HCT116 (cell line): ENCODE measurements at places on chromosomes 2 and 18. TPM values are rescaled to one million over a fixed set of nuclear protein-coding genes. Genes with fewer than 3 reads are reported as not detected.

CYP27A1 gene
- 1.6 TPM for total RNA-seq

COLEC11 gene
- total RNA-seq = 0.15 TPM

LOXHD1 gene
- not detected for total RNA-seq

IL36G gene
- not detected for total RNA-seq

CCL20 gene
- total RNA-seq = 0.30 TPM

RMC1 gene
- 38.4 TPM for total RNA-seq

PARD3B gene
- total RNA-seq = 2.0 TPM

CNTNAP5 gene
- total RNA-seq = not detected

RMND5A gene
- total RNA-seq = 32.4 TPM

OSR1 gene
- total RNA-seq = 2.6 TPM

GRP gene
- not detected for total RNA-seq

DOCK10 gene
- total RNA-seq = 0.54 TPM

NT5C1B gene
- total RNA-seq = not detected

CXCR1 gene
- not detected for total RNA-seq

GPR55 gene
- not detected for total RNA-seq

C2orf80 gene
- total RNA-seq = not detected

DARS1 gene
- 94.8 TPM for total RNA-seq

MOGAT1 gene
- total RNA-seq = 0.22 TPM

TOGARAM2 gene
- total RNA-seq = 0.76 TPM

SCN9A gene
- 0.07 TPM for total RNA-seq

GPAT2 gene
- total RNA-seq = 54.2 TPM

TUBA3E gene
- not detected for total RNA-seq

RIT2 gene
- not detected for total RNA-seq

SLC4A5 gene
- 0.91 TPM for total RNA-seq

GREB1 gene
- total RNA-seq = 6.2 TPM

HSBP1L1 gene
- total RNA-seq = 41.4 TPM

COMMD1 gene
- 16.1 TPM for total RNA-seq

ANO7 gene
- 0.84 TPM for total RNA-seq

CCDC74B gene
- total RNA-seq = 3.2 TPM

SERPINB4 gene
- total RNA-seq = not detected

PIEZO2 gene
- total RNA-seq = 0.34 TPM

SERPINE2 gene
- total RNA-seq = 93.3 TPM

LDLRAD4 gene
- total RNA-seq = 1.2 TPM

SPC25 gene
- 29.8 TPM for total RNA-seq
